Activated T-cell treated with anti-CD3 and anti-CD28 coated beads, Interleukin-2, amount 50 U/mL, for 4 hours (primary cell): ENCODE measurements at places on chromosomes 11 and 22. TPM values are rescaled to one million over a fixed set of nuclear protein-coding genes. Genes with fewer than 3 reads are reported as not detected.

CCDC157 gene
- total RNA-seq: 2.6 TPM

SMC1B gene
- 0.18 TPM for total RNA-seq

GRCh38 chr11:20881328-20882079 lies 212.1 kb downstream of the NELL1 start:
- DNase-seq: no peak

- DNase-seq: no peak
These were observed 63.0 kb downstream of the RELT start for GRCh38 chr11:73439002-73439843.

- no peak for DNase-seq
These were observed 90.2 kb downstream of the NAV2 start for GRCh38 chr11:19802773-19803293.
